ENCODE measurements at places on chromosomes 7 and 10. TPM values are rescaled to one million over a fixed set of nuclear protein-coding genes. Genes with fewer than 3 reads are reported as not detected.
A peak's percentile ranks its signal among the peaks of the same experiment; 100 is the strongest.

GRCh38 chr7:40220421-40220911 is 85.7 kb downstream of the SUGCT start:
- DNase-seq, result no peak
- no peaks in the 10 kb centered on the region for H3K27me3 ChIP-seq
- no peaks in the 10 kb centered on the region for H3K4me1 ChIP-seq
- H3K27ac ChIP-seq, result no peak overlapping the region
- H3K4me3 ChIP-seq, result no peak overlapping the region

DNA sequence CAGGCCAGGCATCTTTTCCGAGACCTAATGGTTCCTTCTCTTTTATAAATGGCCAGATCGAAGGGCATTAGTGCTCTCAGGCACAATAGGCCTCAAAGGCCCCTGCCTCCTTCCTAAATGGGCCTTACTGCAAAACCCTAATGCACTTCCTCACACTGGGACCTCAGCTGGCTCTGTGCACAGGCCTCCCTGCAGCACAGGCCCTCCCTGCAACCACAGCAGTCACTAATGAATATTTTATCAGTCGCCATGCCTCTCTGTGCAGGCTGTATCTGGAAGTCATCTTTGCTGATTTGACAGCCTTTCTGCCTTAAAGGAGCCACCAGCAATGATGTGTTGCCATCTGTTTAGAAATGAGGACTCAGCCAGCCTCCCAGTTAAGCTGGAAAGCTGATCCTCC is 54.9 kb upstream of the SDK1 start:
- H3K36me3 ChIP-seq, result no peaks in the 10 kb centered on the region
- H3K27ac ChIP-seq, result no peak overlapping the region
- H3K27me3 ChIP-seq, result no peaks in the 10 kb centered on the region
- no peaks in the 10 kb centered on the region for H3K4me1 ChIP-seq
- DNase-seq, result no peak
- no peak overlapping the region for H3K4me3 ChIP-seq

GRCh38 chr7:146539836-146540235 is 423.2 kb downstream of the CNTNAP2 start:
- no peaks in the 10 kb centered on the region for H3K36me3 ChIP-seq
- peak; percentile 40 for DNase-seq
- H3K27me3 ChIP-seq, result no peaks in the 10 kb centered on the region
- no peak overlapping the region for H3K27ac ChIP-seq

DNA sequence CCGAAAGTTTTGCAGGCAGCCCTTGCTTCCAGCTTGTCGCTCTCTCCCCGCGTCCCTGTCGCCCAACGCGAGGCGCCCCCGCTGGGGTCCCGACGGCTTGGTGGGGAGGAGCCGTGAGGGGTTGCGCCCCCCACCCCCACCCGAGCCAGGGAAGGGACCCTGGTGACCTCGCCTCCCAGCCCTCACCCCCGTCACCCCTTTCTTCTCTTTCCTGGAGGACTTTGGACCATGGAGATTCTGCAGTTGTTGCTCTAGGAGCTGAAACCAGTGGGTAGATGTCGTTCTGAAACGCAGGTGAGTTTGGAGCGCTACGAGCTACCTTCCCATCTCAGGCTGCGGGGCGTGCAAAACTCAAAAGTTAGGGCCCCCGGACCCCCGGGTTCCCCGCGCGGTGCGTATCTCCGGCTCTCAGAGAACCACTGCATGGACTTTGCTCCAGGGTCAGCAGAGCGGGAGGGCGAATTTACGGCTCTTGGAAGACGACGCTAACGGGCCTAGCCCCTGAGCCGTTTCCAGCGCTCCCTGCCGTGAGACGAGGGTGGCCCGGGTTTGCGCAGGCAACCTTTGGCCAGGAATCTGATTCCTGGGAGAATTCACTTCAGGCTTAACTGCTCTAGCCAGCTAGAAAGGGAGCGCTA is 684 bp upstream of the ATXN7L1 start:
- peak overlapping the region; percentile 66 for H3K4me3 ChIP-seq
- no peaks in the 10 kb centered on the region for H3K27me3 ChIP-seq
- H3K4me1 ChIP-seq, result peaks cover 3% of the 10 kb centered on the region

GRCh38 chr7:5596046-5596895 is 172.6 kb upstream of the TNRC18 start:
- peak; percentile 91 for DNase-seq
- no peaks in the 10 kb centered on the region for H3K4me1 ChIP-seq
- H3K27me3 ChIP-seq, result no peaks in the 10 kb centered on the region
- no peak overlapping the region for H3K4me3 ChIP-seq

DNA sequence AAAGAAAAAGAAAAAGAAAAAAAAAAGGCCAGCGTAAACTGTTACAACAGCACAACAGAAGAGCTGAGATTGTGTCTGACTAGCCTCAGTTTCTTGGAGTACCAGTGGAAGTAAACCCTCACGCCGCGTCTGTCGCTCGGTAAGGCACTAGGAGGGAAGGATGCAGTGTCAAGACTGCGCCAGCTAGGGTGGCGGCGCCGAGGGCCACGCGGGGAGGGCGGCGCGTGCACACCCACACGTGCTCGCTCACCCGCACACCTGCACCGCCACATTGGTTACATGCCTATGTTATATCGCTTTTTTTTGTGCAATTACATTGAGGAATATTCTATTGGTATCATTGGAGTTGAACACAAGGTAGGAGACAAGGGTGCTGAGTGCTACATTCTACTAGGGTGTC is 48.2 kb downstream of the CLEC2L start:
- DNase-seq, result no peak
- no peak overlapping the region for H3K4me3 ChIP-seq
- no peak overlapping the region for H3K27ac ChIP-seq
- H3K36me3 ChIP-seq, result no peaks in the 10 kb centered on the region

GRCh38 chr10:58278274-58278961 is 9.5 kb downstream of the CISD1 start:
- no peak for DNase-seq
- H3K4me3 ChIP-seq, result no peak overlapping the region
- H3K36me3 ChIP-seq, result no peaks in the 10 kb centered on the region
- no peak overlapping the region for H3K27ac ChIP-seq

GRCh38 chr10:80518807-80519360 is 18.8 kb upstream of the SH2D4B start:
- no peaks in the 10 kb centered on the region for H3K4me1 ChIP-seq
- peak overlapping the region; percentile 26 for H3K27ac ChIP-seq
- H3K27me3 ChIP-seq, result no peaks in the 10 kb centered on the region
- H3K36me3 ChIP-seq, result peaks cover under 1% of the 10 kb centered on the region
- DNase-seq, result no peak

DNA sequence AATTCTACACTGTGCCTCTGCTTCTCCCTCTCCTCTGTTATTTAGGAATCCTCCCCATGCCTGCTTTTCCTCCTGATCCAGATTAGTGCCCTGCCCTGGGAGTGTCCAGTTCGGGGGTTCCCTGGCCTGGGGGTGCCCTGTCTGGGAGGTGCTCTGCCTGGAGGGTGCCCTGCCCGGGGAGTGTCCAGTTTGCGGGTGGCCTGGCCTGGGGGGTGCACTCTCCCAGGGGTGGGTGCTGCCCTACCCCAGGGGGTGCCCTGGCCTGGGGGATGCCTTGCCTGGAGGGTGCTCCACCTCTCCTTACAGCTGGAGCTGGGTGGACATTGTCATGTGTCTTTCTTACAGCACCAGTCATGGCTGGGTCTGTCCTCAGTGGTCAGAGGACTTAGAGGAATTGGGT is 20.2 kb downstream of the RAMP3 start:
- H3K4me3 ChIP-seq, result no peak overlapping the region
- no peaks in the 10 kb centered on the region for H3K27me3 ChIP-seq
- no peak overlapping the region for H3K27ac ChIP-seq
- no peaks in the 10 kb centered on the region for H3K4me1 ChIP-seq
- DNase-seq, result no peak
- H3K36me3 ChIP-seq, result no peaks in the 10 kb centered on the region

DNA sequence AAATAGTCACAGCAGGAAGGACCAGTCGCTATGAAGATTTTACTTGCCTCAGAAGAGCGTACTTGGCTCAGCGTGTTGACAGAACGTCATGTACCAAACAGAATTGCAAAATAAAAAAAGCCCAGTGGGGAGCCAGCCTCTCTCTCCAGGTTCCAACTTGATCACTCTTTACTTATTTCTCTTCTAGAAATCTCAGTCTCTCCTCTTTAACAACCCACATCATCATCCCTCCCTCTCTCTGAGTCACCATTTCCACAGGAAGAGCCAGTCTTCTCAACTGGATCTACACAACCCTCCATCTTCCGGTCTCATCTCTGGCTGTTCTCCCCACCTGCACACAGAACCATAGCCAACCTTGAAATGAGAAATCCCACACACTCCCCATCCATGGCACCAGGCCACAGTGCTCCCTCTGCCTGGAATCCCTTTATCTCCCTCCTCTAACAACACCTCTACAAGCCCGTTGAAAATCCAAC is 718.3 kb downstream of the GRID1 start:
- no peaks in the 10 kb centered on the region for H3K4me1 ChIP-seq
- no peak for DNase-seq
- no peak overlapping the region for H3K4me3 ChIP-seq

DNA sequence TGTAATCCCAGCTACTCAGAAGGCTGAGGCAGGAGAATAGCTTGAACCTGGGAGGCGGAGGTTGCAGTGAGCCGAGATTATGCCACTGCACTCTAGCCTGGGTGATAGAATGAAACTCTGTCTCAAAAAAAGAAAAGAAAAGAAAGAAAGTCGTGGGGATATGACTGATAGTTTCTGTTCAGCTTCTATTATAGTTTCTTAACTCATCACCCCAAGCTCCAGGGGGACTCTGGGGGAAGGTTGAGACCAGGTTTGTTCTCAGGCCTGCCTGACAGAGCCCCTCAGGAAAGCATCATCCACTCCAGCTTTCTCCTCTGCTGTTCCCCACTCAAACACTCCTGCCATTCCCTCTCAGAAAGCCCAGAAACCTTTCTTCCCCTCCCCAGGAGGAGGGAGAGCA is 542.4 kb upstream of the GALNT17 start:
- DNase-seq, result no peak
- H3K27ac ChIP-seq, result no peak overlapping the region
- peaks cover 2% of the 10 kb centered on the region for H3K4me1 ChIP-seq
- H3K36me3 ChIP-seq, result no peaks in the 10 kb centered on the region
- no peaks in the 10 kb centered on the region for H3K27me3 ChIP-seq

GRCh38 chr7:122622682-122623081 is 76.2 kb downstream of the RNF133 start:
- H3K4me1 ChIP-seq, result no peaks in the 10 kb centered on the region
- H3K4me3 ChIP-seq, result no peak overlapping the region
- no peak for DNase-seq

DNA sequence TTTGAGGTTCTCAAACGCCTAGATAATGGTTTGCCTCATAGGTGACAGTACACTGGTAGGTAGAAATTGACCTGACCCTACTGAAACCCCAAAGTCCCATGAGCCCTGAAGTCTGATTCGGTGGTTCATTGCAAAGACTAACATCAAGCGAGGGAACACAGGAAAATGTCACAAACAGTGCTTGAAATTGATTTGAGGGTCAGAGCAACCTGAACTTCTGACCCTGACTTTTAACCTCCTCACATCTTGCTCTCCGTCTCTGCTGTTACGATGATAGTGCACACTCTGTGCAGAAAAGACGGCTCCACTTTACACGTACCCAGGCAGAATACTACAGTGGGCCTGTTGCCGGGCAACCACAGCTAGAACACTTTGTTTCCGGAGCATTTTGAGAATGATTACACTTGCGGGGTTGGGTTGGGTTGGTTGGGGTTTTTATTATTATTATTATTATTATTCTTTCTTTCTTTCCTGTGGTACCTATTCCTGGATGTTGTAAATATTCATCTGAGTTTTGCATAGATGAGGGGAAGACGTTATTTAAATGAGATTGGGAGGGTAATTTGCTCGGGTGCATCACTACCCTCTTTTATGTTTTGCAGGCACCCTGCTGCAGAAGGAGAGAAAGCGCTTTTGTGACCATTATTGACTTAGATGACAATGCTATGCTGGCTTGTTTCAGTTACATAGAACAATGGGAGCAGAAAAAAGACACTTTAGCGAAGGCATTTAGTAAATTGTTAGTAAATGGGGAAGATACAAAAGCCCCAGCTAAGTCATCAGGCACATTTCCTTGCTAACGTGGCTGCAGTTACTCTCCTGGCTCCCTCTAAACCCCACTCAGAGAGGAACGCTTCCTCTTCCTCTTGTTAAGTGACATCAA is 438.1 kb upstream of the NRP1 start:
- no peaks in the 10 kb centered on the region for H3K36me3 ChIP-seq
- no peaks in the 10 kb centered on the region for H3K27me3 ChIP-seq
- no peaks in the 10 kb centered on the region for H3K4me1 ChIP-seq

- H3K4me1 ChIP-seq, result no peaks in the 10 kb centered on the region
- no peak overlapping the region for H3K27ac ChIP-seq
- DNase-seq, result no peak
- no peaks in the 10 kb centered on the region for H3K27me3 ChIP-seq
- H3K36me3 ChIP-seq, result no peaks in the 10 kb centered on the region
- H3K4me3 ChIP-seq, result no peak overlapping the region
Observed at GRCh38 chr7:144830811-144831210, 5.0 kb downstream of the TPK1 start.

DNA sequence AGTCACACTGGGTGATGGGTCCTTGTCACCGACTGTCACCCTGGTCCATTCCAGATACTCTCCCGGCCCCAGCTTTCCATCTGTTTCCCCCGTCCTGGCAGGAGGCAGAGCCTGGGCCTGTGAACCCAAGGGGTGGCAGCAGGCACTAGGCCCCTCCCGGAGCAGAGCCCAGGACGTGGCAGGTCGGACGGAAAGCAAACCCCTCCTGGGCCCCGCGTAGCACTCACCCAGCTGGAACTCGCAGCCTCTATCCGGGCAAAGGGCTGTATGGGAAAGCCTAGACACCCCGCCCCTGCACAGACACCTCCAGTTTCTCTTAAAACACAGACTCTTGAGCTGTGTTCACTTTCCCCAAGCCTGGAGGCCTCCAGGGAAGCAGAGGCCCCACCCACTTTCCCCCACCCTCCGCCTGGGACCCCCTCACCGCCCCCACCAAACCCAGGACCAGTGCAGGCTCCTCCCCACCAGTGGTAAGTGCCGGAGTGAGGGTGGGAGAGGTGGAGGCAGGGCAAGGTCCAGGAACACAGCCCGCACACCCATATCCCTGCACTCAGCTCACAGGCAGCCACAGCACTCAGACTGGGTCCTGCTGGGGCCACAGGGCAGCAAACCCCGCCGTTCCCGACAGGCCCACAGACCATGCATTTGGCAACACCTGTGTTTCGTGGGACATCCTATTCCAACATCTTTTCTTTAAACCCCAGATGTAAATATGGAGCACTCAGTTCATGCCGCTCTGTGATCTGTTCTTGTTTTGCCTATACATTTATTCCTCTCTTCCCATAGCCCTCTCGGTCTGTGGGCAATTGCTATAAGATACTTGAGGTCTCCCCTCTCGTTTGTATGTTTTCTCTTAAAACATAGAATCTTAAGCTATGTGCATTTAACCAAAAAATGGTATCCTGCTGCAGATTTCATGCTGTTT is 98.2 kb upstream of the PDGFA start:
- no peaks in the 10 kb centered on the region for H3K27me3 ChIP-seq
- no peaks in the 10 kb centered on the region for H3K36me3 ChIP-seq
- H3K4me3 ChIP-seq, result no peak overlapping the region
- DNase-seq, result peak; percentile 48
- no peaks in the 10 kb centered on the region for H3K4me1 ChIP-seq

GRCh38 chr7:108815815-108816214 is 246.1 kb downstream of the DNAJB9 start:
- H3K27ac ChIP-seq, result no peak overlapping the region
- H3K4me1 ChIP-seq, result no peaks in the 10 kb centered on the region
- H3K36me3 ChIP-seq, result no peaks in the 10 kb centered on the region
- no peaks in the 10 kb centered on the region for H3K27me3 ChIP-seq
- DNase-seq, result no peak

PRRT4 gene
- not detected for total RNA-seq

A1CF gene
- 3.7 TPM for total RNA-seq

GNGT1 gene
- total RNA-seq, result 0.35 TPM

SPDYE17 gene
- not detected for total RNA-seq

LIPM gene
- not detected for total RNA-seq

MMP21 gene
- total RNA-seq, result 0.13 TPM

PLAC9 gene
- total RNA-seq, result 31.4 TPM

ERVW-1 gene
- not detected for total RNA-seq

FAM131B gene
- total RNA-seq, result 0.82 TPM

FAM25G gene
- not detected for total RNA-seq

ZP3 gene
- 17.5 TPM for total RNA-seq

AGR2 gene
- total RNA-seq, result 164 TPM

Data from kidney (tissue), 22 donors.